Foreskin fibroblast (primary cell): ENCODE measurements at places on chromosomes 4 and X.

DNA sequence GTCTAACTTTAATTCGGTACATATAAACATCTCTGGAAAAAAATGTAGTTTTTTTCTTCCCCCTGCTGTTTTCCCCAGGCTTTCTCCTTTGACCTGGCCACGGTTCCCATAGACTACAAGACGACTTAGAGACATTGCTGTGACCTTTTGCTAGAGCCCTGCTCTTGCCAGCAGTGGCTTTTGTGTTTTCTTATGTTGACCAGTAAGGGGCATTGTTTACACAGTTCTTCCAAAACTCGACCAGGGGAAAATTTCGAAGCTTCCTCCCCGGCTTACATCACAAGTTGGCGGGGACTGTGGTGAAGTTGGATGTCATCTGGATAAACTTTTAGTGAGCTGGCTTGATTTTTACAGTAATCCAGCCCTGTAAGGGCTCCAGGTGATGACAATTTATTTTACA, 9.3 kb downstream of the CCDC160 start:
- no peak for DNase-seq

DNA sequence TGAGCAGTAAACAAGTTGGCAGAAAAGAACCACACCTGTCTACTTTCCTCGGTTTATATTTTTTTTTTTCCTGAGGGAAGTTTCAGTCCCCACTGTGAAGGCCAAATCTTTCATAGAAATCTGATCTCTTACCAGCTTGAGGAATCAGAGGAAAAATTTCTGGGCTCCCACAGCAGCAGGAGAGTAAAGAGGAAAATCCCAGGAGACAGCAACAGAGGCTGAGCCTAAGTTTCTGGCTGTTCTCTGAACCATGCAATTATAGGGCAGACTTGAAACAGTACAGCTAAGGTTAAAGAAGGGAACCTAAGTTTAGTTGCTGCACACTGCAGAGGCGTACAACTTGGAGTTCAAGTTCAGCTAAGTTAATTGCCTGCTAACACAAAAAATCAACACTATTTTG, 1090.9 kb upstream of the INTU start:
- DNase-seq: no peak

GRCh38 chr4:38752941-38753806, 29.6 kb downstream of the TLR10 start:
- DNase-seq: peak; percentile 97

DNA sequence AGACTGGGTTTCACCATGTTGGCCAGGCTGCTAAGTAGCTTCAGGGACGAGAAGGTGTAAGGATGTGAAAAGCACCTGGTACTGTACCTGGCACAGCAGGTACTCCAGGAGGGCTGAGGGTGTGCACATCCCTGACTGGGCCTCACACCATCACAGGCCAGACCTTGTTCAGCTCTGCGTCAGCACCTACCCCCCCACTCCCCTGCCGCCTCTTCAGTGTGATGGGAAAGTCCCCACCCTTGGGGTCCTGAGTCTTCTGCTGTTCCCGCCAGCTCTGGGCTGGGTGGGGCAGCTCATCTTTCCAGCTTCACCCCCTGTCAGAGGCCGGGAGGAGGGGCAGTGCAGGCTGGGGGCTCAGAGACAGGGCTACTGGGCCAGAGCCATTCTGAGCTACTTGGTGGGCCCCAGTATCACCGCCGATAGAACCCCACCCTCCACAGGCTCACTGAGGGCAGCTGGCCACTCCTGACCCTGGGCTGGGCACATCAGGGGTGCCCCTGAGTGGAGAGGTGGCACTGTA, 6.7 kb upstream of the SH3BP2 start:
- no peak for DNase-seq

DNA sequence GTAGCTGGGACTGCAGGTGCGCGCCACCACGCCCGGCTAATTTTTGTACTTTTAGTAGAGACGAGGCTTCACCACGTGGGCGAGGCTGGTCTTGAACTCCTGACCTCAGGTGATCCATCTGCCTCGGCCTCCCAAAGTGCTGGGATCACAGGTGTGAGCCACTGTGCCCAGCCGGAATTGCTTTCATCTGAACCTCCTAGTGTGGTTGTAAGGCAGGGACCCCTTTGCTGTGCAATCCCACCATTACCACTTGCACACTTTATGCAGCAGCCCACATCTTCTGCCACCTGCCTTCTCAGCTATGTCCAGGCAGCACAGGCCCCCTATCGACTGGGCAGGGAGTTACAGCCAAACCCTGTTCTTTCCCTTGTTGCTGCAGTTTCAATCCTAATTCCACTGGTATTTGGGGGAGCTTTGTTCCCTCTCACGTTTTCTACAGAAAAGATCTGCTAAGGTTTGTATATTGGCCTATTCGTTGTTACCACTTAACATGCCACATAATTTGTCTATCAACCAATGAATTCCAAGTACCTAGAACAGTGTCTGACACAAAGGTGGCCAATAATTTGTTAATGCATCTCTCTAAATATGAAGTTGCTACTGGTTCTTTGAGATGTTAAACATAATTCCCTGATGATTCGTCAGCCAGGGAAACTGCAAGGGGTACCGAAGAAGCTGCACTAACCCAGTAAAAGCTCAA, 6.5 kb downstream of the RPL39 start:
- DNase-seq: peak; percentile 48

DNA sequence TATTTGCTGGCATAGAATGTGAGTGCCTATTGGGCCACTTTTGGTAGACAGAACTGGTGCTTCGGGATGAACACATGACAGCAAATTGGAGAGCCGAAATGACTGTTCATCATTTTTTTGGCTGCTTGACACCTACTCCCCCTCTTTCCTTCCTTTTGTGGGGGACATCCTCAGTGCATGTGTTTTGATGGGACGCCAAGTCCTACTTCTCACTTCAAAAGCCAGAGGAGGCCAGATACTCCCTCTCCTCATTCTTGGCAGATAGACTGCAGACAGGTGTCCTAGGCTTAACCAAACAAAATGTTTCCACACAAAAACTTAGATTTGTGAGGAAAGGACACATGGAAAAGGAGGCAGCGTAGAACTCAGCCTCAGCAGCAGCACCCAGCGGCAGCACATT, 62.4 kb downstream of the DCHS2 start:
- DNase-seq: no peak

GRCh38 chr4:81085291-81085690, 54.8 kb downstream of the BMP3 start:
- peak; percentile 51 for DNase-seq

DNA sequence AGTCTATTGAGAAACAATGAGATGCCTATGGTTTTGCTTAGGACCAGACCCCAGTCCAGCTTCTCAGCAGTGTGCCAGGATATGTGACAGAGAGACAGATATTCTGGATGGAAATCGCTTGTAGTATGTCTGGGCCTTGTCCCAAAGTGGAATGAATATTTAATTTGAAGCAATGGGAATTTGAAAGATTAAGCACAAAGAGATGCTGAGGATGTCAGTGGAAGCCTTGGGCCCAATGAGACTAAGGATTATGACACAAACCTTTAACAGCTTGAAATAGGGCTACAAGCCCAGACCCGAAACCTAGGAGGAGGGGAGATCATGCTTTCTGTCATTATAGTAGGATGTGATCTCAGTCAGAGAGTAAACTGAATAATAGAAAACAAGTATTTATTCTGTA, 459.2 kb downstream of the FAT4 start:
- no peak for DNase-seq

DNA sequence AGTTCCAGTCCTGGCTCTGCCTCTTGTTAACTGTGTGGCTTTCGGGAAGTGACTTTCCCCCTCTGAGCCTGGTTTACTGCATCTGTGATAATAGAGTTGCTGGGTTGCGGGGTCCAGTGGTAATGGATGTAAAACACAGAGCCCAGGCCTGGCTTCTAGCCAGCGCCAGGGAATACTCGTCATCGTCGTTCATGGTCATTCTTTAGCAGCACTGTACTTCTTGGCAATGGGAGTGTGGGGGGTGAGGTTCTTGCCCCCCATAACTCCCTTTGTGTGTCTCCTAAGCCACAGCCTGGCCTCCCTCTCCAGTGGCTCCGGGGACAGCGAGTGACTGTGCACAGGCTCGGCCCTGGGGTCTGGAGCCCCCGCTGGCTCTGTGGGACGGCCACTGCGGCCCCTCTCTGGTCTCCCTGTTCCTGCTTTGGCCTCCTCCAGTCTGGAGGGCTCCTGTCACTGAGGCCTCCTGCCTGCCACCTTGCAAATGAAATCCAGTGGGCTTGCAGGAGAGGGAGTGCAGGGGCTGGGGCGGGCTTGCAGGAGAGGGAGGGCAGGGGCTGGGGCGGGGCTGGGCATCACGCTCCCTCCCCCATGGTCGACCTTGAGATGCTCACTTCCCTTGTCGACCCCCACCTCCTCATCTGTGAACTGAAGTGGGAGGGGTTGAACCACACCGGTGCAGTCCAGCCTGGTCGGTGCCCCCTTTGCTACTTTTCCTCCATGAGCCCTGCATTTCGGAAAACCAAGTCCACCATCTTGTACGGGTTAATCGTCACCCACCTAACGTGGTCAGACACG, 13.2 kb downstream of the PSAPL1 start:
- DNase-seq: no peak
